ENCODE measurements at places on chromosomes 1 and 21. TPM values are rescaled to one million over a fixed set of nuclear protein-coding genes. Genes with fewer than 3 reads are reported as not detected.

The RHOU gene
- total RNA-seq = 22.2 TPM

DNA sequence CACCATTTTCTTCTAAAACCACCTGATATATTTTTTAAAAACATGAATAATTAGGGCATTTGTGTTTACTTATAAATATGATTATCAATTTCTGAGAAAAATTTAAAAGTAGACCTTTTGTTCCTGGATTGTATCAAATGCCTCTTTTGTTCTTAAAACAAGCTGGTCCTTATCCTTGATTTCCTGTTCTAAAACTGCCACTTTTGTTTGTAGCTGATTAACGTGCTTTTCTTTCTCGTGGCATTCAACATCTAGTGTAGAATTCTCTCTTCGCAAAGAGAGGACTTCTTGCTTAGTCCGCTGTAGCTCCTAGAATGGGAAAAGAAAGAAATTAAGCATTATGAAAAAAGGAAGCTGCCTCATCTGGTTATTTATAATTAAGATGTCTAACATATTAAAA lies 25.0 kb downstream of the SASS6 start:
- DNase-seq = no peak

The RNU11 gene
- not detected for total RNA-seq

- DNase-seq = no peak
Observed at GRCh38 chr1:35447278-35447677, 109.9 kb downstream of the KIAA0319L start.

The LCE3D gene
- not detected for total RNA-seq
